ENCODE measurements at places on chromosomes 12 and 14. TPM values are rescaled to one million over a fixed set of nuclear protein-coding genes. Genes with fewer than 3 reads are reported as not detected.

The LARP4 gene
- total RNA-seq = 103 TPM

The FAM90A1 gene
- 0.34 TPM for total RNA-seq

DNA sequence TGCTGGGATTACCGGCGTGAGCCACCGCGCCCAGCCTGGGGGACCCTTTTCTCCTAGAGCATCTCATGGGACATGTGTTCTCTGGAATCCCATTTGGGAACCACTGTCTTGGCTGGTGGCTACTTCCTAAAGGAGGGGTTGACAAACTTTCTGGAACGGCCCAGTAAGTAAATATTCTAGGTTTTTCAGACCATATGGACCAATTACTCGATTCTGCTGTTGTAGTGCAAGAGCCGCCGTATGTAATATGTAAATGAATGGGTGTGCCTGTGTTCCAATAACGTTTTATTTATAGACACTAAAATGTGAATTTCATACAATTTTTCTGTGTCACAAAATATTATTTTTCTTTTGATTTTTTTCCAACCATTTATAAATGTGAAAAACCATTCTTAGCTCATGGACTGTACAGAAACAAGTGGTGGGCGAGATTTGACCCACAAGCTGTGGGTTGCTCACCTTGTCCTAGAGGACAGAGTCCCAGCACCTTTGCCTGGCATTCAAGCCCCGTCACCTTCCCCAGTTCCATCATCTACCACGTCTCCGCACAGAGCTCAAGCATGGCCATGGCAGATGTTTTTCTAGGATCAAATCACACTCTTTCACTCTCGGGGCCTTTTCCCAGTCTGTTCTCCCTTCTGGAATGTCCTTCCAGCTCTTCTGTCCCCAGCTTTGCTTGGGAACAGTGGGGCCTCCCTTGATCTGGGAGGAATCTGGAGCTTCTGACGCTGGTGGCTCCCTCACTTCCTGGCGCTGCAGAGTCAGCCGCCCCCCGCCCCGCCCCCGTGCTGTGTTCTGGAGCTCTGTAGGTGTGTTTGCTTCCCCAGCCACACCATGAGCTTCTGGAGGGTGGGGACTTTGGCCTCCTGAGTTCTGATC lies 17.9 kb upstream of the RCOR1 start:
- peak overlapping the region; percentile 87 for H3K27ac ChIP-seq
- H3K36me3 ChIP-seq = no peaks in the 10 kb centered on the region
- peak; percentile 54 for DNase-seq
- H3K27me3 ChIP-seq = no peaks in the 10 kb centered on the region
- no peak overlapping the region for H3K4me3 ChIP-seq

DNA sequence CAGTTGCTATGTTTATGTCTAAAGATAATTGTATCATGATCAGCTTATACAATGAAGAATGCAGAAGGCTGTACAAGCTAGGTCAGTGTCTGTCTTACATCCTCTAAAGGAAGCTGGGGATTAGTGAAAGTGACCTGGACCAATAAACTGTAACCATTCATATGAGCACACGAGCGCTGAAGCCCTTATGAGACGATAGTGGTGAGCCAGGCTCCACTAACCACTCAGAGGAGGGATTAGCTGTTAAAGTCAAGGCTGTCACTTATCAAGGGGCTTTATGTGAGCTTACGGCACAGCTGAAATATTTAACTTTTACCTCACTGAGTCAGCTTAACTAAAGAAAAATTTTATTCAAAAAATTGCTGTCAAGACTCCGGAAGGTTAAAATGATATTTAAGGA lies 30.3 kb downstream of the NDUFA12 start:
- no peak for DNase-seq
- H3K4me1 ChIP-seq = no peaks in the 10 kb centered on the region
- H3K4me3 ChIP-seq = no peak overlapping the region

DNA sequence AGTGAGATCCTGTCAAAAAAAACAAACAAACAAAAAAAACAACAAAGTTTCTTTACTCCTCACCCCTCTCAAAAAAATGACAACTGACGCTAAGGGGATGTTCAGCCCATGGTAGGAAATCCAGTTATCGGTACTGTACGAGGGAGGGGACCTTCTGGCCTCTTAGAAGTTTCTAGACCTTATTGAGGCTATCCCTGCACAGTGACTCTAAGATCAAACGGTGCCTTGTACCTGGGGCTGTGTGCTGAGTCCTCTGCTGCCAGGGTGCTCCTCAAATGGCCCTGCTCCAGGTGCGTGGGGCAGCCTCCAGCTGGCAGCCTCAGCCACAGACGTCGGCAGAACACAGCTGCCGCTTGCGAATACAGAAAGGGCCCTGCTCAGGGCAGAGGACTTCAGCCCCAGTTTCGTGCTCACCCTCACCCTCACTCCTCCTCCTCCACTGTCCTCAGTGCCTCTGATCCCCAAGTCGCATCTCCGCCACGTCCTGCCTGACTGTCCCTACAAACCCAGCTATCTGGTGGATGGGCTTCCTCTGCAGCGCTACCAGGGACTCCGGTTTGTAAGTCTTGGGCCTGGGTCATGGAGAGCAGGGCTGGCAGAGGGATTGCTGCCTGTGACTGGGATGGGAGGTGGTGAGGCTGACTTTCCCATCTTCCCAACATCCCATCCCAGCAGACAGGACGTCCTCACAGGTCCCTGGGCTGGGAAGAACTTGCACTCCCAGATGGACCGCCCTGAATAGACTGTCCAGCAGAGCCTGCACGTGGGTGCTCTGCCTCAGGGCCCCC lies 90.9 kb downstream of the B4GALNT3 start:
- no peak for DNase-seq
- H3K27me3 ChIP-seq = no peaks in the 10 kb centered on the region
- peaks cover 6% of the 10 kb centered on the region for H3K4me1 ChIP-seq
- H3K4me3 ChIP-seq = no peak overlapping the region

GRCh38 chr14:105305791-105306190 lies 5.0 kb upstream of the BRF1 start:
- no peak overlapping the region for H3K27ac ChIP-seq
- no peak overlapping the region for H3K4me3 ChIP-seq
- no peaks in the 10 kb centered on the region for H3K27me3 ChIP-seq
- no peaks in the 10 kb centered on the region for H3K4me1 ChIP-seq
- no peak for DNase-seq
